Neural crest cell (in vitro differentiated cells): ENCODE measurements at places on chromosomes 2 and 18.

DNA sequence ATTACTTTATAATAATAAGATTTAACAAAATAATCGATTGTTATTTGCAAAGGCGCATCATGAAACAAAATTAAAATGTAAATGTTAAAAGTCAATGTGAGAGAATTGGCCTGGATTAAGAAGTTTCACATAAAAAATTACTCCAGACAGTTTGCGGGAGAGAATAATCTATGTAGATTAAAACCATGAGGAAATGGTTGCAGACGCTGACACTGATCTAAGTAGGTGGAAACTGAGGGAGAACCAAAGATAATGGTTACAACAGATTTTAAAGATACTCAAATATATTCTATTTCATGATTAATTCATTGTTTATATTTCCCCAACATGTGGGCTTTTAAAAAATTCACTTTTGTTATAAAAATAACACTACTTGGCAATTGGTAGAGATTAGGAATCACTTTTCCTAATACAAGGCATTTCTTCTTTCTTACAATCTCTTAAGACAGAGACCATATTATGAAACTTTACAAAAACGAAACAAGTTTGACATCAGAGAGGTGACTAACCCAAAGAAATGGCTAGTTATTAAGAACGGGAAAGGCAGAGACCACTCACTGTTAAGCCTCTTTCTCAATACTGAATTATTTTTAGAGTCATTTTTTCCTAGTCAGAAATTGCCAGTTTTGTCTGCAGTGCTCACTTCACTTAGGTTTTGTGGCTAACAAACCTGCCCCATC lies 1.6 kb downstream of the KANSL1L start:
- no peak for DNase-seq

- no peak for DNase-seq
Observed at GRCh38 chr2:220000080-220000479, 372.6 kb downstream of the SLC4A3 start.

- DNase-seq = no peak
Observed at GRCh38 chr2:37378411-37378810, 34.0 kb downstream of the QPCT start.

GRCh38 chr18:45518311-45519155 lies 96.7 kb upstream of the SLC14A2 start:
- no peak for DNase-seq

DNA sequence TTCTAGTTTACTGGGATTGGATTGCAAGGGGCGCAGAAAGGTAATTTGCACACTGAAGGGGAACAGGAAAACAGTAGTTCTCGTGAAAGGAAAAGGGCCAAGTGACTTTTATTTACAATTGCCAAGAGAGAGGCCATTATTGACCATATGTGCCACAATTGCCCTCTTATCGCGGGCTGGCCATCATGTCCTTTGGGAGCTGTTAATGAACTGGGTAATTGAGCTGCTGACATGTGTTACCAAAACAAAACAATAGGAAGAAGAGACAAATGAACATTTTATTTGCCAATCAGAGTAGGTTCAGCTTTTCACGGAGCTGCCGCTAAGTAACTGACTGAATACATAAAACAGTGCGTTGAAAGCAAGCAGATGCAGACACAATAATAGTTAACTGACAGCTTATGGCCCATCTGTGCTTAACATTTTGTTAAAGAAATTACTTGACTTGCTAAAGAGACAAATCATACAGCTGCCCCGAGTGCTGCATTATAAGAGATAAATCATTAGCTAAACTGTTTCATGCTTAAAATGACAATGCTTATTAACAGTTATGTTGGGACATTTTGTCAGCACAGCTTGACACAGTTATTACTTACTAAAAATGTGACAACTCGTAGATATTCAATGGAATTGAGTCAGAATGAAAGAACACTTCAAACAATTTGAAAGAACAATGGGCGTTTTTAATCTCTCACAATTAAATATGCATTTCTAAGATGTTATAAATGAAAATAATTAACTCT lies 57.5 kb downstream of the PAX3 start:
- no peak for DNase-seq

DNA sequence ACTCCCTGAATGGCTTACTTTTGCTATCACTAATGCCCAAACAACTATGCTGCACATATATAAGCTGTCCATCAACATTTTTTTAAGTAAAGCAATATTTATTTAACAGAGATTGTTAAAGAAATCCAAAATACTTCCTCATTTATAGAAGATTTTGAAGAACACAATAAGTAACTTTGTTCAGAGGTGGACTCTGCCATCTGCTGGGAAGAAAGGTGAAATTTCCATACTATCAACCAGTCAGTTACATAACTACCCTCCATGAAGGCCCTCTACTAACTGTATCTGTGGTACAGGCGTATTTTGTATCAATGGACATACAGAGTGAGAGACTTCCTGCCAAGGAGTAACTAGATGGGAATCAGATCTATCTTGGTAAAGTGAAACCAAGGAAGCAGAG lies 106.0 kb downstream of the DTNB start:
- no peak for DNase-seq

GRCh38 chr2:225274751-225275150 lies 124.8 kb upstream of the NYAP2 start:
- no peak for DNase-seq

DNA sequence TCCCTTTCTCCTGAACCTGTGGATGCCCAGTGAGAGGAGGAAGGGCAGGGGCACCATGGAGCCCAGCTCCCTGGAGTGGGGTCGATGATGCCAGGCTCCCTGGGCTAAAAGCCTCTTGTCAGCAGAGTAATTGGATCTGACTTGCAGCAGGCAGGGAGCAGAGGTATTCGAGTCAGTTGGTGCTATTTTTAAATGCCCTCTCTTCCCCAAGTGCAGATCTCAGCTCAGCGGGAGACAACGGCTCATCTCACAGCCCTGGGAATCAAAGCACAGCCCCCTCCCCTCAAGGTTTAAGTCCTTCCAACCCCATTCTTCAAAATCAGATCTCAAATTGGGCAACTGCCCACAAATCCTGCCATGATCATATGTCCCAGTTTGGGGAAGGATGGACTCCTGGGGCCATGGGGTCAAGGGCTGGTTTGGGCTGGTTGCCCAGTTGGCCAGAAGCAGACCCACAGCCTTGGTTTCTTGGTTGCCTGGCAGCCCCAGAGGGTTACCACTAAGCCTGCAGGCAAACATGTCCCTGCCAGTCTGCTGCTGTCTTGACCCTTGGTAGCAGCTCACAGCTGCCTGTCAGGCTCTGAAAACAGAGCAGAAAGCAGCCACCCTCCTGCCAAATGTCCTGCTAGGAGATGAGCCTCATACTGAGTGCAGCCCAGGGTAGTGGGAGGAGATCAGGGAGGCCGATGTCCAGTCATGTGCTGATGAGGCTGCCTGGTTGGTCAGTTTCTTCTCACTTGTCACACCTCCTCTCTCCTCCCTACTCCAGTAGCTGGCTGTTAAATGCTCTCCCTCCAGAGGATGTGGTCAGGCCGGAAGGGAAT lies 244.9 kb downstream of the LOXHD1 start:
- no peak for DNase-seq

DNA sequence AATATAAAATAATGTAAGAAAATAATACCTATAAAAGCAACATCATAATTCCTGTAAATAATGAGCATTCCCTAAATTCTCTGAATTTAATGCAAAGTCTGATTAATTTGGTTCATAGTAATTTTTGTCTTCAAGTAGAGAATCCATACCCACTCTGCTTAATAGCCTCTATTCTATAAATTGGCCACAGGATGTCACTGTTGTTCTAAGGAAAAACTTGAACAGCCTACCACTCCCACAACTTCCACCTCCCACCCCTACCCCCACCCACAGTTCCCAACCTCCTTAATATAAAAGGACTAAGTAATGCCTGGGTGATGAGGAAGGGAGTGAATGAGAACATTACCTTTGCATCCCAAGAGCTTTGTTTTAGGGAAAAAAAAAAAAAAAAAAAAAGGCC lies 27.2 kb upstream of the BBS5 start:
- DNase-seq = no peak

GRCh38 chr2:26562811-26563645 lies 78.1 kb downstream of the CIB4 start:
- no peak for DNase-seq

DNA sequence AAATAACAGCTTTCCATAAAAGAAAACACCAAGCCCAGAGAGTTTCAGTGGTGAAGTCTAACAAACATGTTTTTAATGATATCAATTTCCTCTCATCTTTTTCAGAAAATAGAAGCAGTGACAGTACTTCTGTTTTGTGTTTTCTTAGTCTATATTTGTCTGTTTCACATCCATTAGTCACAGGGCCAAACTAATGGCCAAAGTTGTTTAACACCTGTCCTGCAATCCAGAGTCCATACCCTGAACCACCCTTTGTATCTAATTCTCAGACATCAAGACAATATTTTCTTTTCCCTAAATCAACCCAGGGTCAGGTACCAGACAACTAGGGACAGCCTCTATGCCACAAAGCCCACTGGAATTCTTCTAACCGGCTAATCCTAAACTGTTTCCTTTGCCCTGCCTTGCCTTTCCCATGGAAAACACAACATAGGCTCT lies 25.9 kb downstream of the TMSB10 start:
- DNase-seq = no peak

GRCh38 chr2:174577967-174578589 lies 19.5 kb downstream of the WIPF1 start:
- no peak for DNase-seq

GRCh38 chr2:109448946-109449788 lies 164.6 kb downstream of the SEPTIN10 start:
- no peak for DNase-seq

DNA sequence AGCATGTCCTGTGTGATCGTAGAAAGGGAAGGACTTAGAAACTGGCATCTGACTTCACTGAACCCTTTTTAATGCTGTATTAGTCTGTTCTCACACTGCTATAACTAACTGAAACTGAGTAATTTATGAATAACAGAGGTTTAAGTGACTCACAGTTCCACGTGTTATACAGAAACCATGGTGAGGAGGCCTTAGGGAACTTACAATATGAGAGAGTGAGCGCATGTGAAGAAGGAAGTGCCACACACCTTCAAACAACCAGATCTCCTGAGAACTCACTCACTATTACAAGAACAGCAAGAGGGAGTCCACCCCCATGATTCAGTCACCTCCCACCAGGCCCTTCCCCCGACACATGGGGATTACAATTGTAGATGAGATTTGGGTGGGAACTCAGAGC lies 811.3 kb downstream of the CPS1 start:
- DNase-seq = no peak

GRCh38 chr2:121343191-121343590 lies 58.2 kb upstream of the TFCP2L1 start:
- DNase-seq = no peak

GRCh38 chr18:54284981-54285785 lies 15.9 kb downstream of the POLI start:
- DNase-seq = no peak

- DNase-seq = no peak
Observed at GRCh38 chr2:106831241-106831640, 54.7 kb downstream of the ST6GAL2 start.

DNA sequence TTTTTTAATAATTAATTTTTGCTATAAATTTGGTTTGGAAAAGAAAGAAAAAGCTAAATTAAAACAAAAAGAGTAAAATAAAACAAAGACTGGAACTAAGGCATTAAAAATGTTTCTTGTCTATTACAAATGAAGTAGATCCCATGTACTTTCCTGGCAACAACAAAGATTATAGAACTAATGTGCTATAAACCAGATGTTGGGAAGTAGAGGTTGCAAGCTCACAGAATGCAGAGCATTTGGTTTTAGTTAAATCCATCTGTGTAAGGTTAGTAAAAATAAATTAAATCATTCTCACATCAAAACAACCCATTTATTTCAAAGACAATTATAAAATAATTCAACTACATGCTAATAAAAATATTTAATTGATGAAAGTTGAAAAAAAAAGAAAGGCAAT lies 157.2 kb upstream of the ZC3H15 start:
- no peak for DNase-seq

DNA sequence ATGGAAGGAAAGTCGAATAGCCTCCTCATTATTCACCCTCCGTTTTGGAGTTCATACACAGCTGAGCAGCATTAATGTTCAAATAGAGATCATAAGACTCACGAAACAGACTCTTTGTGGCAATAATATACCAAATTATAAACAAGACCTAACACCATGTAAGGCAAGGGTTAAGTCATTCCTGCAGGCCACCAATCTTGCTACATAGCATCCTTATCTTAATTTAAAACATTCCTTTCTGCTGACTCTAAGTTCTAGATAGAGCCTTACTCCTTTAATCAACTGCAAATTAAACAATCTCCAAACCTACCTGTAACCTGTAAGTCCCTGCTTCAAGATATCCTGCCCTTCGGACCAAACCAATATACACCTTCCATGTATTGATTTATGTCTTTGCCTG lies 178.0 kb downstream of the PDE11A start:
- DNase-seq = no peak

DNA sequence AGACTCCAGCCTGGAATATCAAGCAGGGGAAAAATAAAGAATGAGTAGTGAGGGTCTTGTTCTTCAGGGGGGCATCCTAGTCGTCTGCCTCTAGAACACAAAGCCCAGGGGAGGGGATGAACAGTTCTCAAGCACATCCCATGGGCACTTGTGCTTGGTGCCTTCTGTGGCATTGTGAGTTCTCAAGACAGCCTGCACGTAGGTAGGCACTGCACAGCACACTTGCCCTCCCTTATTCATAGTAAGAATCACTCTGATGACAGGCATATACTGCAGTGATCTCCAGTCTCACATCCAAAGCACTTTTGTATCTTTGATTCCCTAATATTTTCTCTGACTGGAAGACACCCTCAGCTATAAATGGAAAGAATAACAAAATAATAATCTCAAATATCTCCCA lies 104.7 kb upstream of the CNGA3 start:
- DNase-seq = no peak

DNA sequence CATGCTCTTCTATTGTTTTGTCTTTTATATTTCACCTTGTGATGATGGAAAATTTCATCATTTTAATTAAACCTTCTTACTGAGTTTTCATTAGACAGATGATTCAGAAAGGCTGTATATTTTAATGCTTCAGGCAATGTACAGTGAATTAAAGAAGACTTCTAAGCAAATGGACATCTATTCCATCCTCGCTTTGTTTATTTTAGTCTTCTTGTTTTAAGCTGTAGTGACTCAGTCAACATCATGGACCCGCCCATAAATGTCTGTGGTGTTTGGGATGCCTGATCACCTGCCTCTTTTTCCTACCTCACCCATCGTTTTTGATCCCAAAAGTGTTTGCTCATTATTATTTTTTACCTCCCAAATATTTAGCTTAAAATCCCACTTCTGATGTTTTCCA lies 43.1 kb downstream of the KYNU start:
- no peak for DNase-seq

- peak; percentile 63 for DNase-seq
Observed at GRCh38 chr2:33475224-33476130, 972 bp upstream of the RASGRP3 start.

GRCh38 chr2:127012868-127013267 lies 94.1 kb downstream of the BIN1 start:
- DNase-seq = no peak

DNA sequence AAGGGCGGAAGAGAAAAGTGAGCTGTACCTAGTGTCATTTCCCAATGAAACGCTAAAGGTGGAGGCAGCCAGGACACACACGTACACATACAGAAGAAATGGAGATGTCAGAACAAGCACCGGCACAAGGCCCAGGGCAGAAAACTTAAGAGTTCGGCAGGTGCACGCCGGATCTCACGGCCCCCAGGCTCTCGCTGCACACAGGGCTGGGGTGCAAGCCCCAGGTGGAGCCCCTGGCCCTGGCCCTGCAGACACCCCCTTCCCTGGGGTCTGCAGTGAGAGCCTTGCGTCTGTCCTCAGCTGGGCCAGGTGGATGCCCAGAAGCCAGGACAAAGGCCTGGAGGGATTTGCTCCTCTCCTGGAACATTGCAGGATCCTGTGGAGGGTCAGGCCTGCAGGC lies 36.7 kb downstream of the AQP12A start:
- no peak for DNase-seq
